Activated CD4-positive, alpha-beta memory T cell treated with anti-CD3 and anti-CD28 coated beads for 36 hours (primary cell): ENCODE measurements at places on chromosomes 3 and 15. TPM values are rescaled to one million over a fixed set of nuclear protein-coding genes. Genes with fewer than 3 reads are reported as not detected.

DNA sequence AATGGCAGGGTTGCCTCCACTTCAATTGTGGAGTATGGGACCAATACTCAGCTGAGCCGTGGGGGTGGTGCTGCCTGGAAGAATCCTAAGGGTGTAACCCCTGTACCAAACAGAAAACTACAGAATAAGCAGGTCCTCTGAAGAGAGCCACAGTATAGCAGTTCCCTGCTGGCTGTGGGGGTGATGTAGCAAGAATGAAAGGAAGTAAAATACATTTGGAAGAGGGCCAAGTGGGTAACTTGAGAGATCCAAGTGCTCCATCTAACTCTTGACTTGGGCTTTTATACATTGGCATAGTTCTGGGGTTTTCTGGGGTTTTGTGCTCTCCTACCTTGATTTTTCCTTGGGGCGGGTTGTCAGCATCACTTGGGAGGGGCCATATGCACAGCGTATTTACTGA is 341.4 kb downstream of the OTOL1 start:
- DNase-seq = no peak

- peak; percentile 67 for DNase-seq
Measured at GRCh38 chr3:100401674-100402041, 319 bp downstream of the LNP1 start.

- DNase-seq = no peak
Measured at GRCh38 chr15:82828075-82828474, 18.6 kb downstream of the WHAMM start.

- no peak for DNase-seq
Measured at GRCh38 chr3:12633108-12633507, 30.8 kb downstream of the RAF1 start.

GRCh38 chr3:52136513-52136912 is 17.7 kb downstream of the POC1A start:
- no peak for DNase-seq

The PAQR5 gene
- 0.10 TPM for total RNA-seq

The MAGI1 gene
- total RNA-seq = 0.21 TPM

DNA sequence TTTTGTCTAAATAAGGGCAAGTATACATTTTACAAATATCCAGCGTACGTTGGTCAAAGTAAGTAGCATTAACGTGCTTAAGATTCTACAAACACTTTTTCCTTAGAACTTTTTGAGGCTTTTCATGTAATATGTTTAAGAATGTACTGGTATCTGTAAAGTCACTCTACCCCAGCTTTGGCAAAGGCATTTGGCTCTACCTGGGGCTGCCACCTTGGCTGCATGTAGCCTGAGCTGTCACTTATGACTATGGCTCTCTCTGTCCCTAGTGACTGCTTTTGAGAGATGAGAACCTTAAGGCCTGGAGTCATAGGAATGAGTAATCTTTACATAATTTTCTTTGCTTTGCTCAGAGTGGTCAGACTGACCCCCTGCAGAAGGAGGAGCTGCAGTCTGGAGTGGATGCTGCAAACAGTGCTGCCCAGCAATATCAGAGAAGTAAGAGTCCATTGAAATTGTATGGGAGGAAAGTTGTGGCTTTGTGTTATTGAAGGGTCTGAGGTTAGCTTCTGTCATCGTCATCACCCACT is 61.2 kb downstream of the IQGAP1 start:
- DNase-seq = no peak

GRCh38 chr3:78957456-78957855 is 810.3 kb downstream of the ROBO1 start:
- no peak for DNase-seq
